ENCODE measurements at places on chromosomes 6 and 20.
A peak's percentile ranks its signal among the peaks of the same experiment; 100 is the strongest.

GRCh38 chr6:14431385-14432330 is 314.1 kb downstream of the CD83 start:
- no peak for DNase-seq

DNA sequence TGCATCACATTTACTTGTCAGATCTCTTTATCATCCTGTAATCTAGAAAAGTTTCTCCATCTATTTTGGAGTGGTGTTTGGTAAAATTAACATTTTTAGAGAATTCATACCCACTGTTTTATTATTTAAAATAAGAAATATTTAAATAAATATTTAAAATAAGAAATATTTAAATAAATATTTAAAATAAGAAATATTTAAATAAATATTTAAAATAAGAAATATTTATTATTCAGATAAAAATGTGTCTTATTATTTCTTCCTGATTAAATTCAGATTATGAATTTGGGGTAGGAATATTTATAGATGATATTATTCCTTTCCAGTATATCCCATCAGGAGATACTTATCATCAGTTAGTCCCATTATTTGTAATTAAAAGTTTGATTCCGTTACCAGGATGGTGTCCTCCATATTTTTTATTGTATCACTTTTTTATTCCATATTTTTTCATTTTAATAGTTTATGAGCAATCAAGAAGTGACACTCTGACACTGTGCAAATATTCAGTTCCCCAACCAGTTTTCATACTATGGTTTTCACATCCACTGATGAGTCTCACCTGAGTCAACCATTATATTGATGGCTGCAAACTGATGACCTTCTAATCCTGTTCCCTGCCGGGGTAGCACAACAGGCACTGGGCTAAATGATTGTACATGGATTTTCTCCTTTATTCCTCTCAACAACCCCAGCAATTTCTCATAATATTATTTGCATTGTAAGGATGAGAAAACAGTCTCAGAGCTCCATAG is 1023.0 kb downstream of the KIF16B start:
- DNase-seq, result no peak

- DNase-seq, result no peak
Measured at GRCh38 chr20:10495173-10495572, 60.1 kb downstream of the SLX4IP start.

DNA sequence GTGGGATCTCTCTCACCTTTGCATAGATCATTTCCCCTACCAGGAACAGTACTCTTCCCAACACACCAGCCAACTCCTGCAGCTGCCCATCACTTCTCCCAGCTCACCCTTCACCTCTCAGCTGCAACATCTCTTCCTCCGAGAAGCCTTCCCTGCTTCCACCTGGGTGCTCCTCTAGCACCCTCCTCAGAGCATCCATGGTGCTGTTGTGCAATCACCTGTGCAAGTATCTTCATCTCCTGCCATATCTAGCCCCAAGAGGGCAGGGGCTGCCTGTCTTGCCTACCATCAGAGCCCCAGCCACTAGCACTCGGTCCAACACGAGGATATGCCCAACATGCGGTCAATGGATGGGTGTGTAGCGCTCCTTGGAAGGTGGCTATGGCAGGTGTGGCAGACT is 75.8 kb downstream of the BANF2 start:
- DNase-seq, result no peak

- no peak for DNase-seq
Measured at GRCh38 chr6:110173506-110174132, 5.9 kb downstream of the WASF1 start.

DNA sequence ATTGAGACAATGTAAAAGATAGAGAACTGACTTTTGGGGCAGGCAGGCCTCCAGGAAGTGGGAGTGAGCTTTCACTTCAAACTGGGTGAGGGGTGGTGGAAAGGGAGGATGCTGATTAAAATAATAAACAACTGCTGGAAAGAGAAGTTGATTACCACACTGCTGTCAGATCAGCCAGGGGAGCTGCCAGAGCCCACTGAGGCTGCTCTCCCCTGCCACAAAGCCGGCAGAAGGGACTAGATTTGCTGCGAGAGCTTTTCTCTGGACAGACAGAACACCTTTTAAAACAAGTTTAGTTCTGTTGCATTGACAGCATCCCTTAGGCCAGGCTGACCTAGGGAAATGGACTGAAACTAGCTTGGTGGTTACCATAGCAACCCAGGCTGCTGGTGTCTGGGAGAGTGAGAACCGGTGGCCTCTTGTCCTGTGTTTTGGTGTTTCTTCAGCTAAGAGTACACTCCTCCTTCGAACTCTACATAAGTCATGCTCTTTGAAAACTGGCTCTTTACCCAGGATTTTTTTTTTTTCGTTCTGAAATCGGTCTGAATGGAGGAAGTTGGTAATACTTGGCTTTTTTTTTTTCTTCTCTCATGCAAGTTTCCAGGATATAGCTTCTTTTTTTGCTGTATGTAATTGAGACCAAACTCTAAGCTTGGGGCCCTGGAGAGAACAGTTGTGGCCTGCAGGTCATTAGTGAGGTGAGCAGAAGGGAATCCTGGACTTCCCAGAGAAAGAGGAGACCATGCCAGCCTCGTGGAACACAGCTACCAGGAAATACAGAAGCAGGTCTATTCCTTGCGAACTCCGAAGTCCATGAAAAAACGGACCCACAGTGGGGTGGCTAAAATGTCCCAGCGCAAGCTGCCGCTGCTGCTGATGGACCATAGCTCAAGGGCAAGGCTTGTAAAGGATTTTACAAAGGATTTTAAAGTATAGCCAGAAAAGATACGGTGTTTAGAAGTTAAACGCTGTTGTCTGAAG is 374.4 kb downstream of the UTRN start:
- peak; percentile 23 for DNase-seq

DNA sequence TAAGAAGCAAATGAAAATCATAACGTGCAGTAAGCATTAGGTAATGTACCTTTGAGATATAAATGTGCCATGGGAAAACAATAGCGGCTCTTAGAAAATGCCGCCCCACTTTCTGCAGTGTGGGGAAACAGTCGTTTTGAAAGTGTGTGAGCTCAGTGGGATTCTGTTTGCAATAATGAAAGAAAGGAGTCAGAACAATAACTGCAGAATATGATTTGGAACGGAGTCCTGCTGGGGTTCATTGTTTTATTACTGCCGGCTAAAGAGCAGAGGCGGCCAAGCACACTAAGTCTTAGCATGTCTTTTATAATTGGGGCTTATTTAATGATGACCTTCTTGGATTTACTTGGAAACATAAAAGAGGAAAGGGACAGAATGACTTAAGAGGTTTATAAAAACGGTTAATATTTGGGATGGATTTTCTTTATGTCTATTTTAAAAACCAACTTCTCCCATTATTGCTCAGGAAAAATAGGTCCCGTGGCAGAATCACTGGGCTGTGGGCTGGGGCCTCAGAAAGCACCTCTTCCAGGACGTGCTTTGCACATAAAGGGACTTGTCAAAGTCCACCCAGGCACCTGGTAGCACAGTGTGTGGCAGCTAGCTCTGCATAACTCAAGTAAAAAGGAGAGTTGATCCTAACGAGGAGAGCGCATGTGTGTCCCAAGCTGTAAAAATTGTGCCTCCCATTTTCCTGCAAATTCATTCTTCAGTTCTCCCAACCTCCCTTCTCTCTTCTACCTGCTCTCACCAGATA is 44.0 kb upstream of the SLC22A16 start:
- peak; percentile 55 for DNase-seq

GRCh38 chr20:34931771-34932170 is 23.8 kb downstream of the GSS start:
- DNase-seq, result no peak

DNA sequence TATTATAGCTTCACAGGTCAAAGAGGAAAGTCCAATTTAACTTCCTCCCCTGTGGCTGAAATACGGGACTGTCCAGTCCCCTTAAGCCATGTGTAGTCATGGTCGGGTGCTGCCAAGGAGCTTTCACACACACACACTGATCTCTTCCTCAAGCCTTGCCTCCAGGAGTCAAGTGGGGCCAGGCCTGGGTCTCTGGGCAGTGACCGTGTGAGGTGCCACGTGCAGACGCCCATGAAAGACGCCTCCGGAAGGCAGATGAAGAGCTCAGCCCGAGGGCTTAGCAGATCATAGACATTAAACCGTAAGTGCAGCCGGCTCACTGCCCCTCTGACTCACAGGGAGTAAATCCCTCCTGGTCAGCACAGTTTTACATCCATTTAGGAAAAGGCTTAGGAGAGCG is 4.2 kb downstream of the GABRR2 start:
- no peak for DNase-seq

DNA sequence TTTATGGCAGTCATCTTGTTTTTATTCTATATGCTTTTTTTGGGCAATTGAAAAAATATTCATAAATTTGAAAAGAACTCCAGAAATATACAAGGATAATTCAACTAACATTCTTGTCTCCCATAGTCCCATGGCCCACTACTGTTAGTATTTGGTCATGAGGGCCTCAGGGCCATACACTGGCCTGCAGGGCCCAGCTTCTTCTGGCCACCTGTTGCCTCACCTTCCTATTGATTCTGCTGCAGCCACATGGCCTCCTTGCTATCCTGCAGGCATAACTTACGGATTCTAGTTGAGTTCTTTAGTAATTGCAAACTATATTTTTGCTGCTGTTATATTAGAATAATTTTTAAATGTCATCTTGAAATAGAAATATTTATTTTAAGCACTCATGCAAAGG is 72.6 kb downstream of the SCAND1 start:
- DNase-seq, result no peak

DNA sequence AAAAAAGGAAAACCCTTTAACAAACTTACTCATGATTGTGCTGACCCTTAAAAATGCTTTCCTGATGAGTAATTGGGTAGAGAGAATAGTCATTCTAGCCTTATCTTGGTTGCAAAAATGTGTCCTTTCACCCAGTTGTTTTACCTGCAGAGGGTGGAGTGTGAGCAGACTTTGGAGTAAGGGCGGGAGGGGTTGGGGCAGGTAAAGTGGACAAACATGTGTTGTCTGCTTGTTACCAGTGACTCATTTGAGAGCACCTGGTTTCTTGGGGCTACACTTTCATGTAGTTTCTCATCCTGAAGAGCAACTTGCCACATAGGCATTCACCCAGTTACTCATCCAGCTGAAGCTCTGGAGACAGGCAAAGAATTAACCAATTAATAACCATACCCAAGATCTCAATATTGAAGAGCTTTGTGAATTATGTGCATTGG is 121.1 kb downstream of the TNFRSF21 start:
- no peak for DNase-seq

DNA sequence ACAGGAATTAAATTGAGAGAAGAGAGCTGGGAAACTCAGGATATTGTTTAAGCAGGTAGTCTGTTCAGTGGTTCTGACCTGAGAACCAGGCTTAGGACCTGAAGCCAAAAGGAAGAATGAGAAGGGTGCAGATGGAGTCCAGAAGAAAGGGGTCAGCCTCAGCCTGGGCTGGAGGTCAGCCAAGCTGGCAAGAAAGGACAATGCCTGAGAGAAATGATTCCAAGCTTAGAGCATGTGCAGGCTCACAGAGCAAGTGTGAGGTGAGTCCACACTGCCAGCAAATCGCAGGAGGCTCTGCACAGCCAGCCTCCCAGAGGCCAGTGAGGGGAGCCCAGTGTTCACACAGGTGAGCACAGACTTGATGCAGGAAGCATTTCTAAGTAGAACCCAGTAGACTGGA is 47.3 kb downstream of the DAAM2 start:
- no peak for DNase-seq

- no peak for DNase-seq
Measured at GRCh38 chr6:83476971-83477370, 35.4 kb upstream of the PRSS35 start.

- no peak for DNase-seq
Measured at GRCh38 chr6:119142041-119142440, 63.6 kb upstream of the FAM184A start.

DNA sequence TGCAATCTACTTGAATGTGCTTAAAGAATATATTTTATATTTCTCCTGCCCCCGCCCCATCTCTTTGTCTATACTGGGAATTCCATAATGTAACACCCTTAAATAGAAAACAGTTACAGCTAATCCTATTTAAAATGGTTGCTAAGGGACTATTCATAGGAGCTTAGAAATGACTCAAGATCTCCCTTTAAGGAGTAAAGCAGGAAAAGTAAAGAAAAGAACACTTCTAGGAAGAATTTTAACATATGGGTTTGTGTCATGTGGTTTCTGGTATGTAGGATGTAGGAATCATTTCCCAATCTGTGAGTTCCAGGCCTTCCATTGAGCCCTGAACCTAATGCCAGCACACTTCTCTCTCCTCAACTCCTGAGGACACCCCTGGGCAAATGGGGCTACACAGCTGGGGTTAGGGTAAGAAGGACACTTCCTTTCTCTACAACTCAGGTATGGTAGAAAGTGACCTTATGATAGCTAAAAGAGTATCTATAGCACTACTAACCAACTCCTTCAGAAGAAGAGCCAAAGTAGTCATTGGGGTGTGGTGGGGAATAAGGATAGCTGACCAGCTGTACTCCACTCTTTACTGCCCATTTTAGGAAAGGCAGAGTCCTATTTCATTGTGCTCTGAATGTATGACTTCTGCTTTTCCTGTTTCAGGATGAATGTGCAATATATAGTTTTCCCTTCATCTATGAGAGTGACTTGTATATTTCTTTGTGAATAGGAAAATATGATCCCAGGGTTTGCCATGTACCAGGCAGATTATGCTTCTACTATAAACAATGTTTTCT is 27.3 kb downstream of the RIMS1 start:
- DNase-seq, result no peak

DNA sequence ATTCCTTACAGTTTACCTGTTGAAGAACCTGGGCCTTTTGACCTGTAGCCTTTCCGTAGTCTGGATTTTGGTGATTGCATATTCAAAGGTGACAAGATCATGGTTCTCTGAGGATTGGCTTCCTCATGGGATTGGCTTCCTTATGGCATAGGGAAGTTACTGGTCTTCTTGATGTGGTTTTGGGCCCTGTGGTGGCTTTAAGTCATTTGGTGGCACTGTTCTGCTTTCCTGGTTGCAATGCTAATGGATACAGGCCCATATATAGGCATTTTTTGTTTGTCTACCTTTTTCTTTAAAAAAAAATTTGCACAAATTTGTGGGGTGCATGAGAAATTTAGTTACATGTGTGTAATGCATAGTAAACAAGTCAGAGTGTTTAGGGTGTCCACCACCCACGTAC is 185.7 kb downstream of the CDKAL1 start:
- no peak for DNase-seq

- no peak for DNase-seq
Measured at GRCh38 chr6:54194067-54194466, 82.8 kb downstream of the MLIP start.

DNA sequence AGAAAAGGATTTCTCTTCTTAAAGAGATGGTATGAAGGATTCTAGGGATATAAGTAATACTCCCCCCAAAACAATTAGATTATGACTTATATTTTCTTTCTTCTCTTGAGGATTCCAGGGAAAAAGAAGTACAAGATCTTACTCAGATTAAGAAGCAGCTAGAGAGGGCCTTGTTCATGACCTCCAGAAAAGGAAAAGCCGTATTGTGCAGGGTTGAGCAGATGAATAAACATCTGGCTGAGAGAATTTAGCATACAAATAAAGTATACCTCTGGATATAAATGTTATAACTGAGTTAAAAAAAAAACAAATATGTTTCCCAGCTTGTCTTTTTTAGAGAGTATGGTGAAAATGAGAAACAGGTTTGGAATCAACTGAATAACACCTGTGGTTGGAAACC is 11.3 kb downstream of the MYO6 start:
- no peak for DNase-seq

GRCh38 chr20:3864518-3864917 is 17.9 kb downstream of the MAVS start:
- DNase-seq, result no peak

All from COR-L47 (cell line).